ENCODE measurements at places on chromosomes 1 and 21. TPM values are rescaled to one million over a fixed set of nuclear protein-coding genes. Genes with fewer than 3 reads are reported as not detected.

The RAB42 gene
- total RNA-seq, result 5.5 TPM

The ETS2 gene
- 47.8 TPM for total RNA-seq

The PDE4B gene
- 3.7 TPM for total RNA-seq

The ERICH3 gene
- total RNA-seq, result not detected

The ZMYND12 gene
- 0.96 TPM for total RNA-seq

The SLC45A1 gene
- 4.3 TPM for total RNA-seq

The ANKRD35 gene
- total RNA-seq, result 8.8 TPM

The TEKT2 gene
- not detected for total RNA-seq

The UQCRH gene
- 453 TPM for total RNA-seq

The GBP6 gene
- total RNA-seq, result 0.52 TPM

The OVAAL gene
- not detected for total RNA-seq

The MXRA8 gene
- 281 TPM for total RNA-seq

The OR2T35 gene
- total RNA-seq, result not detected

The SNX7 gene
- total RNA-seq, result 42.8 TPM

The CENPS gene
- 9.7 TPM for total RNA-seq
